ENCODE measurements at places on chromosomes 1 and 21.

GRCh38 chr1:232576537-232576936 lies 53.4 kb downstream of the SIPA1L2 start:
- DNase-seq: no peak

DNA sequence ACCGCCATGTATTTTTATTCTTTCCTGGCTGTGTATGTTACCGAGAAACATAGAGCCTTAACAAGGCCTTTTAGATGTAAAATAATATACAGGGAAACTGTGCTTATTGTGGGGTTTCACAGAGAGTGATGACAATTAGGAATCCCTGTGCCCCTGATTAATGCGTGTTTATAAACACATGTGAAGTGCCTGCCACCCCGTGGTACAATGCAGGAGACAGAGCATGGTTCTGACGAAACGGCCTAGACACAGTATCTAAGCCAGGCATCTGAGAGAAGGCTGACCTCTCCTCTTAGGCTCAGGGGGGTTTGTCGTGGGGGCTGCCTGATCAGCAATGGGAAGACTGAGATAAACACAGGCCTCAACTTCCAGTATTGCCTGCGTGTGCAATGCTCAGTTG lies 200.0 kb downstream of the AJAP1 start:
- no peak for DNase-seq

DNA sequence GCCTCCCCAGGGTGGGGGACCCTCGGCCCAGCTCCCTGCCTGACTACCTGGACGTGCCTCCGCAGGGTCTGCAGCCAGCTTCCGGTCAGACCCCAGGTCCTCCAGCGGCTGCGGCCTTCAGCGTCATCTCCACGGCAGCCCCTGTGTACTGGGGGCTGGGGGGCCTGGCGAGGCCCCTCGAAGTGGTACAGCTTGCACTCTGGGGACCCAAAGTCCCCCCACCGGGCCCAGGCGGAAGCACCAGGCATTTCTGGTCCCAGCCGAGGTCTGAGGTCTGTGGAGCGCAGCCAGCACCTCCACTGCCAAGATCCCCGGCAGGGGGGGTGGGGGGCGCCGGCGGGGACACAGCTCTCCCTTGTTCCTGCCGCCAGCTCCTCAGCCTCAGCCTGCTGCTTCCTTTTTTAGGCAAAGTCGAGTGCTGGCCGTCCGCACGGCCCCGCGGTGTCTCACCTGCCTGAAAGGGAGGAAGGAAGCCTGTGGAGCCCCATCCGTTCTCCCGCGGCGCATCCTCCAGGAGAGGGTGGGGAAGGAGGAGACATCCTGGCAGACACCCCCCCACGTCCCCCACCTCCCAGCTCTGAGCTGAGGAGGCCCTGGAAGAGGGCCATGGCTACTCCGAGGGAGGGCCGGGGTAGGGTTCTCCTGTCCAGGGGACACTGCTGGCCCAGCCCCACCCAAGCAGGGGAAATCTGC lies 1.2 kb upstream of the VWA1 start:
- no peak for DNase-seq

GRCh38 chr1:71339238-71339637 lies 258.4 kb upstream of the ZRANB2 start:
- peak; percentile 6 for DNase-seq

- DNase-seq: peak; percentile 55
These were observed 1.0 kb downstream of the YOD1 start for GRCh38 chr1:207049974-207050391.

DNA sequence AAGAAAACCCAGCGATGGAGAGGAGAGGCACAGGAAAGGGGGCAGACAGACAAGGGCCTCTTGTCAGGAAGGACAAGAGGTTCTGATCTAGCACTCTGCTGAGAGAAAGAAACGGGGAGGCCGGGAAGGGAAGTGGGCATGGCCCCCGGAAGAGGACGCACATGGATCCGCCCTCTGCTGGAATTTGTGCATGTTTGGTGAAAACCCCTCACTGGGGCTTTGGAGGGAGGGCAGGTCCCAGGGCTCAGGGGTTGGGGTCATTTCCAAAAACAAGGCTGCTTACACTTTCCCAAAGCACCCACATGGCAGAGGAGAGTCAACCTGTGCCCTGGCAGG lies 32.4 kb upstream of the ECE1 start:
- DNase-seq: no peak

- no peak for DNase-seq
These were observed 79.2 kb downstream of the MORN1 start for GRCh38 chr1:2312160-2312514.

DNA sequence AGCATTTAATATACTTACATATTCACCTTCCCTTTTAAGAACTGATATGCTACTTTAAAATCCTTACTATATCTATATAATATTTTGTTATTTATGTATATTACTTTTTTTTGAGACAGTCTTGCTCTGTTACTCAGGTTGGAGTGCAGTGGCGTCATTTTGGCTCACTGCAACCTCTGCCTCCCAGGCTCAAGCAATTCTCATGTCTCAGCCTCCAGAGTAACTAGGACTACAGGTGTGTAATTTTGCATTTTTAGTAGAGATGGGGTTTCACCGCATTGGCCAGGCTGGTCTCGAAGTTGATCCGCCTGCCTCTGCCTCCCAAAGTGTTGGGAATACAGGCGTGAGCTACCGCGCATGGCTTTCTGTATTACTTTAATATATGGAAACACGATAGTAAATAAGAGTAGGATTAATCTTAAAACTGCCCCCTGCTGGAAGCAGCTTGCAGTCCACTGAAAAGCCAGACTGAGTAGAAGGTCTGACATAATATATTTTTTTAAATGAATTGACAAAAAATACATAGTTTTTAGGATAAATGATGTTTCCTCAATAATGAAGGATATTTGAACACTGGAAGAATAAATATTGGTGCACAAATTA lies 24.4 kb downstream of the RCAN3 start:
- peak; percentile 18 for DNase-seq

- peak; percentile 76 for DNase-seq
These were observed 49.6 kb downstream of the HSF2BP start for GRCh38 chr21:43609501-43610340.

- no peak for DNase-seq
These were observed 195.7 kb upstream of the PTBP2 start for GRCh38 chr1:96525657-96526557.

GRCh38 chr1:4778056-4778455 lies 123.6 kb downstream of the AJAP1 start:
- no peak for DNase-seq

DNA sequence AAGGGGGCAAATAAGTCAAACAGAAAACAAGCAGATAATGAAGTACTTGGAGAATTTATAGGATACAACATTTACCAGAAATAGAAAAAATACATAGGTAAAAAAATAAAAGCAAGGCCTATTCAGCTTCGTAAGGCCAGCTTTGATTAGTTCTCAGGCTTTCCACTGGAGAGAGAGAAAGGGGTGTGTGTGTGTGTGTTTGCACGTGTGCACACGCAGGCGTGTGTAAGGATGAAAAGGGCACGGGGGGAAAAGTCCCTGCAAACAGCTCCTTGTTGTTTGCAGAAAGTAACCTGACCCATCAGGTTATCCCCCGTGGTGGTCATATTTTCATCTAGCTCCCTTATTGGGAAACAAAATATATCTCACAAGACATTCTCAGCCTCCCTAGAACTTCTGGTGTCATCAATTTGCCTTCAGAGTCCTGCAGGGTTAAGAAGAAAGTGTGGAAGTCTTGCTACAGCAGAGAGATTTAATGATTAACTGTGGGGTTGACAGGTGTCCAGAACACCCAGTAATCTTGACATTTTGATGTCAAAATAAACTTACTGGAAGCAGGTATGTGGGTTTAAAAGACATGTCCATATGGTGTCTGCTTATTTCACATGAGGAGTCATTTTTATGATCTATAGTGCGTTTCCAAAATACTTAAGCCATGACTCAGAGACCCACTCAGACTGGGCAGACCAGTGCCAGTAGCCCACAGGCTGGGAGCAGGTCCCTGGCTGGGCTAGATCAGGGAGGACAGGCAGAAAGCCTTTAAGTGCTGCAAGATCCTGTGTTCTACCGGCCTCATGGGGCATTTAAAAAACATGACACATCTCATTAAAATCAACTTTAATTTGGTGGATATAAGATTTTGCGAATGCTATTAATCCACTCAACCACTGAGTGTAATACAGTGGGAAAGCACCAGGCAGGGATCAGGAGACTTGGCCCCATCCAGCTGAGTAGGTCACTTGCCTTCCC lies 487.6 kb upstream of the CAMK1G start:
- peak; percentile 98 for DNase-seq

- no peak for DNase-seq
These were observed 183.4 kb upstream of the C1orf174 start for GRCh38 chr1:4083231-4084047.

- DNase-seq: no peak
These were observed 17.8 kb upstream of the JAK1 start for GRCh38 chr1:64984106-64984505.

DNA sequence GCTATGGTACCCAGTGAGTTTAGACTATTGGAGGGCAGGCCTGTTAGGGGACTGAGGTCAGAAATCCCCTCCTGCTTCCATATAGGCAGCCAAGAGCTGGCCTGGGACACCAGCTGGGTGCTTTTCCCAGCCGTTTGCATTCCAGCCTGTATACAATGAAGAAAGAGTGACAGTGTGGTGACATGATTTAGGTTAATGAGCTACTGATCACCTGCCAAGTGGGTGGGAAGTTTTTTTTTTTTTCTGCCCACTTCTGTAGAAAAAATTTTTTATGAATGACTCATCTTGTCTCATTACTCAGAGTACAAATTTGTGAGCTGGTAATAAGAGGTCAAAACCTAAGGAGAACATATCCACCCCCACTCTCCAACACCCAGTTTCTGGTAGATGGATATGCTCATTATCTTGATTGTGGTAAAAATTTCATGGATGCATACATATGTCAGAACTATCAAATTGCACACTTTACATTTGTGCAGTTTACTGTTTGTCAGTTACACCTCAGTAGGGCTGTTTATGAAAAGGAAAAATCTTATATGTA lies 16.4 kb upstream of the CGN start:
- peak; percentile 91 for DNase-seq

GRCh38 chr1:18556364-18556763 lies 74.3 kb upstream of the PAX7 start:
- peak; percentile 17 for DNase-seq

DNA sequence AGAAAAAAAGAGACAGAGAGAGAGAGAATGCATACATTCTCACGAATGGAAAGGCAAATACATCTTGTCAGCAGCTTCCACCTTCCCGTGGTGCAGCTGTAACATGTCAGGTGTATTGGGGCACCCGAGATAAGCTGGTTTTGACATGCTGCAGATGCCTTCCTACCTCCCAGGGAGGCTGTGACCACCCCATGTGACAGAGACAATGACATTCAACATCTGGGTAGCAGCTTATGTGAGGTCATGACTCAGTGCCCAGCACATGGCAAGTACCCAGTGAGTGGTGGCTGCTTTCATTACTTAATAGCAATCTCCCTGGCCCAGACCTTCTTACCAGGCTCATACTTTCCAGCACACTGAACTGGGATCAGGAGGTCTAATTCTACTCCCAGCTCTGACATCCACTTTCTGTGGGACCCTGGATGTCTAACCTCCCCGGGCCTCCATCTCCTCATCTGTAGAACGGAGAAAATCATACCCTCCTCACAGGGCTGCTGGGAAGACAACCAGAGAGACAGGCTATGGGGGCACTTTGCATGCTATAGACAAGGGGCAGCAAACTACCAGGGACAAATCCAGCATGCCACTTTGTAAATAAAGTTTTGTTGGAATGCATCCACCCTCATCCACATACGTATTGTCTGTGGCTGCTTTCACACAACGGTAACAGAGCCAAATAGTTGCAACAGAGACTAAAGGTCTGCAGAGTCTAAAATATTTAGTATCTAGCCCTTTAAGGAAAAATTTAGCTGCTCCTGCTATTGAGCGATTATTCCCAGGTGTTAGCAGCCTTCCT lies 38.5 kb upstream of the ZBTB40 start:
- DNase-seq: peak; percentile 53

GRCh38 chr1:217721692-217722091 lies 90.5 kb downstream of the SPATA17 start:
- no peak for DNase-seq

GRCh38 chr1:168452329-168452728 lies 91.5 kb downstream of the XCL2 start:
- no peak for DNase-seq

DNA sequence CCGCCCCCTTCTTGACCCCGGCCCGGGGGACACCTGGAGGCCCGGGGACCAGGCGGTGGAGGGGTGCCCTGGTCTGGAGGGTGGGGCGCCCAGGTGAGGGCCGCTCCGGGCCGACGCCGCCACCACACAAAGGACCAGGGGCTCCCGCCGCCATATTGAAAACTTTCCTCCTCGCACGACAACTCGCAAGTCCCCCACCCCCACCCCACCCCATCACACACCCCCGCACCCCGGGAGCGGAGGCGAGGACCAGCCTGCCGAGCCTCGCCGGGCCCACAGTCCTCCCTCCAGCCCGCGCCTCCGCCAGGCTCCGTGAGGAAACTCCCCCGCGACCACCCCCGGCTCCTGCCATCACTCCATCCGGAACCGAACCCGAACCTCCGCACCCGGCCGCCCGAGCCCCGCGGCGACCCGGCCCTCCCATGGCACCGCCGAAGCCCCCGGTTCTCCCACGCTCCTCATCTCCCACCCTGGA lies 733 bp downstream of the KDM5B start:
- peak; percentile 51 for DNase-seq

DNA sequence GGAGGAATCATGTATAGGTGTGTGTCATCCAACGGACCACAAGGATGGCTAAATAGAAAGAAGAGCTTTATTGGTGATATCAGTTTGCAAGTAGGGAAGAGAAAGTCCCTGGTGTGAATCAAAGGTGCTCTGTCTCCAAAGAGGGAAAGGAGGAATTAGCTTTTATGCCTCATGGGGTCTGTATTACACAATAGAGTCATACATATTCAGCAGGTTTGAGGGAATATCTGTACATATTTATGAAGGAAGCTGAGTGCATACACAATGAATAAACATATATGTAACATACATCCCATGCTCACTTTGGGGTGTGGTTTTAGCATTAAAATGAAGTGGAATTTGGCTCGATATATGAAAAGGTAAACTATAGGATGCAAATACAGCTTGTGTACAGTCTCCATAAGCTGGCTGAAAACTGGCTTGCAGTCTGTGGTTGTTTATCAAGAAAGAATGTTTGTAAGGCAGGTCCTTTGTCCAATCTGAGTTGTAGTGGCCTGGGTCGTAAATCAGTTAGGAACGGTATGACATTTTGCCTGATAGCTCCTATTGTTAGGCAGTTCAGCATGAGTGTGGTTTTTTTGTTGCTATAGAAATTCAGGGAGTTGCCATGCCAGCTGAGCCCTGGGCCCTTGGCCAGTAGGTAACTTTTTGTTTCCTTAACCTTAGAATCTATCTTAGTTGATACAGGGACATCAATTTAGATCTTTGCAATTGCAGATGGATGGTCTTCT lies 198.0 kb upstream of the ZP4 start:
- no peak for DNase-seq

GRCh38 chr21:19621837-19622496 lies 1218.4 kb upstream of the TMPRSS15 start:
- DNase-seq: no peak
